BJ (cell line): ENCODE measurements at places on chromosomes 5 and 9.

GRCh38 chr5:119276978-119277377 is 78.8 kb upstream of the TNFAIP8 start:
- no peak for DNase-seq

DNA sequence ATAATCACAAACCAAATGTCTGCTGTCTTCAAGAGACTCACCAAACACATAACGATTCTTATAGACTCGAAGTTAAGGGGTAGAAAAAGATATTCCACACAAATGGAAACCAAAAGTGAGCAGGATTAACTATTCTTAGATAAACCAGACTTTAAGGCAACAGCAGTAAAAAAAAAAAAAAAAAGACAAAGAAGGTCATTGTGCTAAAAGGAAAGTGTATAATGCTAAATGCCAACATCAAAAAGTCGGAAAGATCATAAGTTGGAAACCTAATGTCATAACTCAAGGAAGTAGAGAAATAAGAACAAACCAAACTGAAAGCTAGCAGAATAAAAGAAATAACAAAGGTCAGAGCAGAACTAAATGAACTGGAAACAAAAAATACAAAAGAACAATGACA is 714.6 kb downstream of the SEMA5A start:
- DNase-seq: no peak

DNA sequence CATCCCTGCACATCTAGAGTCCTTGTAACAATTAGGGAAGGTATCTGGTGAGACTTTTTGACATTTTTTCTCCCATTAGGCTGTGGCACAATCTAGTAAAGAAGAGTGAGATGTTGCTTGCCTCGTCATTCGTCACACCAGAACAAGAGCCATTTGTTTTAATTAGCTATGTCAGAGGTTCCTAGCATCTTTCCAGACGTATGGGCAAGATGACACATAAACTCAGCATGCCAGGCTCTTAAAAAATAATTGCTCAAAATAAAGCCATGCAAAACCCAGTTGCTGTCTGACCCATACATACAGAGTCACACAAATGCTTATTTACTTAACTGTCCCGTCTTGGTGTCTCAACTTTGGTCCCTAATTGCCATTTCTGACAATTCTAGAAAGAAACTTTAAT is 125.9 kb downstream of the TRPM3 start:
- DNase-seq: no peak

- DNase-seq: no peak
These were observed 126.2 kb downstream of the MAPKAP1 start for GRCh38 chr9:125580701-125581286.

DNA sequence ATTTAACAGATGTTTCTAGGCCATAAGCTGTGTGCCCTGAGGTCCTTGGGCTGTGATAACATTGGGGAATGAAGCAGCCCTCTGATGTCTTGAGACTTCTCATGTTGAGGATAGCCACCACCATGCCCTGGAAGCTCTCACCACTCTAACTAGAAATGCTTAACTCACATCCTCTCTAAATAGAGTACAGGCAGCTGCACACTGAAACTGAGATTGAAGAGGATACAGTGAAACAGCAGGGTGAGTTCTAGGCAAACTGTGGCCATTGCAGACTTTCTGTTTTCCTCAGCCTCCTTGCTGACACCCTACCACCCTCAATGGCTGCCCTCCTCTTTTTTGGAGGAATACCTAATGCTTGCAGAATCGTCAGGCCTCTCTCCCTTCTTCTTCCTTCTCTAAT is 22.4 kb downstream of the UTP15 start:
- DNase-seq: no peak

- no peak for DNase-seq
These were observed 44.0 kb upstream of the LRRC70 start for GRCh38 chr5:62534461-62535236.

- no peak for DNase-seq
These were observed 531.7 kb upstream of the C9orf72 start for GRCh38 chr9:28105001-28105400.

DNA sequence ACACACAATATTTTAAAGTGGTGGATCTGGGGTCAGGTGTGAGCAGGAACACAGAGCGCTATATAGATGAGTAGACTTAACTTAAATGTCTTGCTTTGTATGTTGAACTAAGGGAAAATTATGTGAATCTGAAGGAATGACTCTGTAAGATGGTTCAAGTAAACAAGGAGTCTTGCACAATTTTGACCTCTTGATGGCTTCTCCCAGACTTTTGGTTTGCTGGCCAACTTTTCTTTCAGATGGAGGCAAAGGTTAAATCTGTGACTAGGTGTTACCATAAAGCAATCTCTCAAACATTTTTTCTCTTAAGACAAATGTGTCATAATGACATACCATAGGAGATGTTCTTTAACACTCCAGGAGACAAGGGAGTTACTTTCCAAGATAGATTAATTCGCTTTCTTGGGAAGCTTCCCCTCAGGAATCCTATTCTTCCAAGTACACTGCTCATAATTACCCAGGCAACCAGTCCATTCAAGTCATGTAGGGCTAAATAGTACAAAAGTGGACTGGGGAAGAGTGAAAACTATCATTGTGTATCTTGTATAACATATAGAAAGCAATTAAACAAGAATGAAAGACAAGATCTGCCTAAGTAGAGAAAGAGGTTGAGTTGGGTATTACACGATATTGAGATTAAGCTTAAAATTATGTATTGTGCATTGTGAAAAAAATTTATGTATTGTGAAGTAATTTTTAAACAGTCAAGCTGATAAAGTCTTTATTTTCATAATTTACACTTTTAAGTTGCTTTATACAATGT is 60.3 kb upstream of the SLC27A6 start:
- DNase-seq: no peak

GRCh38 chr9:4725706-4726442 is 15.1 kb downstream of the AK3 start:
- no peak for DNase-seq

DNA sequence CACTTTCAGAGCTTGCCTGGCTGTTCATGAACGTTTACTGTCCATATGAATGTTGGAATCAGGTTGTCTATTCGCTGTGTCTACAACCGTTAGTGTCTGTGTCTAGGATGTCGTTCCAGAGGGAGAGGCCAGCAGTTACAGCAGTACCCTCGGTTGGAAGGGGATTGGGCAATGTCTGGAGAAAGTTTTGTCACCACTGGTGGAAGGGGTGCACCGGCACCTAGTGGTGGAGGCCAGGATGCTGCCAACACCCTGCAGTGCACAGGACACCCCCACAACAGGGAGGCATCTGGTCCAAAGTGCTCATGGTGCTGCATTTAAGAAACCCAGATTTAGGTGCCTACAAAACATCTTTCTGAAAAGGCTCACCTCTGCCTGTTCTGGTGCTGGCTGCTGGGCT is 220.7 kb downstream of the FANCC start:
- no peak for DNase-seq

DNA sequence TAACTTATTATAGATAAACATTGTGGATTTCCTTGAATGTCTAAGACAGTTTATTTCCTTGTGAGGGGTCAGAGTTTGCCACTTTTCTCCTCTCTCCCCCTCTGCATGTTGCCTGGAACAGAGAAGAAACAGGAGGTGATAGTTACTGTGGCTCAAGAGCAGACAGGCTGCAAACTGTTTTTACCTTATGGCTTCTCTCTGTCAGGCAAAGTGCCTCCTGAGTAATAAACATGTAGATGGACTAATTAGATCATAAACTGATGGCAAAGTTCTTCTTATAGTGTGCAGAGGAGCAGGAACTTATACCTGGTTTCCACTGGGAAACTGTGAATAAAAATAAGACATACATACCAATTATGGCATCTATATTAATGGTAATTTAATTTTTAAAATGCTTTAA is 133.1 kb upstream of the CDH12 start:
- DNase-seq: no peak

DNA sequence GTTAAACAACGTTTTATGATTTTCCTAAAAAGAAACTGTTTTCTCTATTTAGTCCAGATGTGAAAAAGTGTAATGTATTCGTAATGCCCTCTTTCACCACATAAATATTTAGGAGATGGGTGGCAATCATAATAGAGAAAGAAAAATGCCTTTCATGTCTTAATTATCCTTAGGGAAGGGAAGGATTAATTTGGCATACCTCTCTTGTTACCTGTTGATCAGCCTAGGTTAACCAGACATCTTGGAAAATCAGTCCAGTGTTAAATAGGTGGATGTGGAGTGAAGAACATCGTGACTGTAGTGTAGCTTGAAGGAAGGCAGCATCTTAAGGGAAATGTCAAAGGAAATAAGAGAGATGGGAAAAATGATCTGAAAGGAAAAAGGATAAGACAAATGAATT is 76.2 kb downstream of the NNT start:
- DNase-seq: no peak

DNA sequence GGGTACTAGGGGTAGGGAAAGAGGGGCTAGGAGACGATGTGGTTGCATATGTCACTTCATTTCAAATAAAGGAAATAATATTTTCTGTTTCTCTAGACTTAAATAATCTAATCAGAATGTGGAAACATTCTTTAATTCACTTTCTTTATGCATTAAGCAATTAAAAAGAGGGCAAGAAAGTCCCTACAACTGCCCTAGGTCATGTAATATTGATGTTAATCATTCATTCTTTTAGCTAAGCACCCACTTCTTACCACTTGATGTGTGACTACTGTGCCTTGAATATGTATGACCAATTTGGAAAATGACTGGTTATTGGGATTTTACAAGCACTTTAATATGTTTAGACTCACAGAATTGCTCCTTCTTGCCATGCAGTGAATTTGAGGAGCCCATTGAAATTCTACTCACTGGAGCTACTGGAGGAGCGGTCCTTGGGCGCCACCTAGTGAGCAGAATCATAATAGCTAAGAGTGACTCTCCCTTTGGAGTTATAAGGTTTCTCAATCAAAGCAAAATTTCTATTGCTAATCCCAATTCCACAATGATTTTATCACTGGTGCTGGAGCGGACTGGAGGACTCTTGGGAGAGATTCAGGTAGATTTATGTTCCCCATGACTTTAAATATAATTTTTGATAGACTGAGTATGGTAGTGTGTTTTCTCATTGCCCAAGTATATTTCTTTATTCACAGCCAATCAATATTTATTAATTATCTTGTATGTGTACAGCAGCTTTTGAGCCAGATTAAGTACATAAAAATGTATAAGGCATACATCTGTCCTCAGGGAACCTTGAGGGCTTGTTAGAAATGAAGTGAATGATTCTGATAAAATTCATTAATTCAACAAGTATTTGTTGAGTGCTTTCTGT is 225.1 kb downstream of the ADGRV1 start:
- DNase-seq: peak; percentile 4

- DNase-seq: no peak
These were observed 32.9 kb downstream of the FCHO2 start for GRCh38 chr5:72988769-72989168.

DNA sequence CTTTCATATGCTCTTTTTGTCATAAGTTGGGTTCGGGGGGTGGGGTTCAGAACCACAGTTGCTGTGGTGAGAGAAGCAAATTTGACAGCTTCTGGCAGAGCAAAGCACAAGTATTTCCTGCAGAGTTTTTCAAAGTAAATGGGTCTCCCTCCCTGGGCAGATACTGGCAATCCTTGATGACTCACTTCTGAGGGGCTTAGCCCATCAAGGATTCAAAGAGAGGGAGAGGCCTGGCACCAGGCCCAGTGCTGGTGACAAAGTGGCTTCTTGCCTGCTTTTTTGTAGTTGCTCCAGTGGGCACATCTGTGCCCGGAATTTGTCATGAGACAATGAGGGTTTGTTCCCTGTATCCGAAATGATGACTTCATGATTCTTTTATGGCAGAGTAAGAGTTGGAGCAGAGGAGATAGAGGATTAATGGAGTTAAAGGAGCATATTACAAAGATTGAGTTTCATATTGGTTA is 46.6 kb upstream of the TNC start:
- DNase-seq: no peak

GRCh38 chr5:33774341-33774740 is 117.4 kb downstream of the ADAMTS12 start:
- no peak for DNase-seq

- DNase-seq: no peak
These were observed 8.4 kb downstream of the SEMA6A start for GRCh38 chr5:116566251-116566650.

- no peak for DNase-seq
These were observed 1.3 kb downstream of the ERBIN start for GRCh38 chr5:65927503-65928321.

DNA sequence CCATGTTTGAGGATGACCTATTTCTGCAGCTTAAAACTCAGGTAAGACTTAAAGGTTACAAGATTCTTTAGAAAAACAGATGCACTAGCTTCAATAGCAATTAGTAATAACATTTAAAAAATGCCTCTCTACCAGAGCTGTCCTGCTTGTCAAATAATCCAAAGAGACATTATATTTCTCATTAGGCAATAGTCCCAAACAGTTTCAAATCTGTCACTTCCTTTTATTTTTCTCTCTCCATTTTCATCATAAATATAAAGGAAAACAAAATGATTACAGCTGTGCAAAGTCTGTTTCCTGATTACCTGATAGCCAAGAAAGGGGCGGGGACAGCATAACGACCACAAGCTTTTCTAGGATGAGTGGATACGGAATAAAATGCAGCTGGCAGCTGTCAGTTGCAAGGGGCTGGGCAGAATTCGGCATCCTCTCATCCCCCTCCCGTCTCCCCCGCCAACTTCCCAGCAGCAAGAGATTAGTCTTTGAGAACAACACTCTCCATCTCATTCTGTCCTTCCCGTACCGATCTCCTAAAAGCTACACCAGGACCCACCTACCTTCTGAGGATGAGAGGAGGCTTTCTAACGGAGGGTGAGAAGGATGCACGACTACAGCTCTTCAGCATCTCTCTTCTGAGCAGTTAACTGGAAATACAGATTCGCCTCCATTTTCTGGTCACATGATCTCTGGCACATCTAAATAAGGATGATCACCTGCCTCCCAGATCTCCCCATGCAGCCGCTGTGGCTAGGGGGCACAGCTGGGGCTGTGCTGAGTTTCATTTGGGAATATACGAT is 72.5 kb upstream of the PCA3 start:
- DNase-seq: no peak
